Lung (tissue), 17 donors: ENCODE measurements at places on chromosomes 2 and 18. TPM values are rescaled to one million over a fixed set of nuclear protein-coding genes. Genes with fewer than 3 reads are reported as not detected.
A peak's percentile ranks its signal among the peaks of the same experiment; 100 is the strongest.

- no peak for DNase-seq
Observed at GRCh38 chr2:219452361-219453317, 18.0 kb downstream of the SPEG start.

- no peak for DNase-seq
Observed at GRCh38 chr2:27461118-27461517, 18.9 kb downstream of the KRTCAP3 start.

DNA sequence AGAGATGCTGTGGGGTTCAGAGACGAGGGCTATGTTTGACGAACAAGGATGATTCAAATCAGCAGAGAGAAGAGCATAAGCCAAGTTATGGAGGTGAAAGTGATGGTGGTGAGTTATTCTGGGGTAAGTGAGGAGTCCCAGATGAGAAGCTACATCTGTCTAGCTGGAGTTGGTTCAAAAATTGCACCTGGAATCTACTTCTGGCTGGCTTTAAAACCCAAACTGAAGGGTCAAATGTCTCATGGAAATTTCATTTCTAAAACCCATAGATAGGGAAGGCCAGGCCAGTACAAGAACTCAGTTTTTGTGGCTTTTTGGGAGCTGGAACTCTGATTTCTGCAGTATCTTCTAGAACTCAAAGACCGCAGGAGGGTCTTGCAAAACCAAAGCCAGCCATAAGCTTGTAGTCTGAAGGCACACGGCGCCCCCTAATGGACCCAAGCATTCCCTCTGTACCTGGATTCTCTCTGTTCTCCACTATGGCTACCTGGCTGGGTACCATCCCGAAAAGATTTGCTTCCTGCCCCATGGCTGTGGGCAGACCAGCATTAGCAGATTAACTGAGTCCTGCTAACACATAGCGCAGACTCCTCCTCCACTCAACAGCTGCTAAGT is 229.1 kb upstream of the SLC14A2 start:
- peak; percentile 72 for DNase-seq

DNA sequence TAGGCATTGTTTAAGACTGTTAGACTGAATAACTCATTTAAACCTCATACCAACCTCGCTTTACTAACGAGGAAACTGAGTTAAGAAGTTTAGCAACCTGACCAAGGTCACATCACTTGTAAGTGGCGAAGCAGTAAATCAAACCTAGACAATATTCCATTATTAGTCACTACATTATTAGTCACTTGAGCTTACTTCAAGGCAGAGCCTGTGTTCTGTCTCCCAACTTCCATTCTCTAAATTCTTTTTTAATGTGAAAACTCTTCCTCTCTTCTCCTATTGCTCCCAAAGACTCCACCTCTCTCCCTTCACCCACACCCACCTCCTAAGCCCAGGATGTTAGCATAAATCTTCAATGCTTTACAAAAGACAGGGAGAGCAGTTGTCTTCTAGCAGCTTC is 156.5 kb downstream of the ARL6IP6 start:
- DNase-seq = no peak

- DNase-seq = no peak
Observed at GRCh38 chr18:68679528-68679927, 35.4 kb downstream of the TMX3 start.

DNA sequence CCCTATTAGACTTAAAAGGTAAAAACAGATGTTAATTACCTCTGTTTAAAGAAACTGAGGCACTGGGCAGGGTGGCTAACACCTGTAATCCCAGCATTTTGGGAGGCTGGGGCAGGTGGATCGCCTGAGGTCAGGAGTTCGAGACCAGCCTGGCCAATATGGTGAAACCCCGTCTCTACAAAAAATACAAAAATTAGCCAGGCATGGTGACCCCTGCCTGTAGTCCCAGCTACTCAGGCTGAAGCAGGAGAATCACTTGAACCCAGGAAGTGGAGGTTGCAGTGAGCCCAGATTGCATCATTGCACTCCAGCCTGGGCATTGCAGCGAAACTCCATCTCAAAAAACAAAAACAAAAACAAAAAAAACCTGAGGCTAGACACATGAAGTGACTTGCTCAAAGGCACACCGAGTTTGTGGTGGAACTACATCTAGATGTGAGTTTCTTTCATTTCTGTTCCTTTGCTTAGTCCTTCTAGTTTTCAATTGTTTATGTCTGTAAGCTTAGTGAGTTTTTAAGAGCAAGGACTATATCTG is 40.7 kb downstream of the SLC4A1AP start:
- no peak for DNase-seq

DNA sequence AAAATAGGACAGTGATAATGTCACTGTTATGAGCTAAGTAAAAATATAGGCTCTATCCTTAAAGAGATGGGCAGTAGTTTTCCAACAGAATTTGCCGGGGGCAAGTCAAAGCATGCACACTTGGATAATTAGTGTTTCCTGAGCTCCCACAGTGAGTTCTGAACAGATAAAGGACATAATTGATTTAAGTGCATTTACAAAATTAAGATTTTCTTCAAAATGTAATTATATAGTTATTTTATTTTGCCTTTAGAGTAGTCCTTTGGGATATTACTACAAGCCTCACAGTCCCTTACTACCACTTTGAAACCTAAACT is 107.6 kb downstream of the RAPGEF4 start:
- no peak for DNase-seq

- DNase-seq = peak; percentile 38
Observed at GRCh38 chr2:78127424-78127823, 605.2 kb upstream of the LRRTM4 start.

DNA sequence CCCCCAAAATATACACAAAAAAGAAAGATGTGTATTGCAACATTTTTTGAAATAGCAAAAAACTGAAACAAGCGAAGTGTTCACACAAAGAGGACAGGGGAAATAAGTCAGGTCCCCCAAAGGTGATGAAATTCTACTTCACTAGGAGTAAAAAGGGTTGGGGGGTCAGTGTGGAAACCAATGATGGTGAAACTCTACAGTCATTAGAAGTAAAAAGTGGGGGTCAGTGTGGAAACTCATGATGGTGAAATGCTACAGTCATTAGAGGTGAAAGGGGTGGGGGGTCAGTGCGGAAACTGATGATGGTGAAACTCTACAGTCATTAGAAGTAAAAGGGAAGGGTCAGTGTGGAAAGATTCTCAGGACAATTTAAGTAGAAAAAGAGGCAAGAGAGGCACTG is 298.2 kb downstream of the EIPR1 start:
- DNase-seq = no peak

DNA sequence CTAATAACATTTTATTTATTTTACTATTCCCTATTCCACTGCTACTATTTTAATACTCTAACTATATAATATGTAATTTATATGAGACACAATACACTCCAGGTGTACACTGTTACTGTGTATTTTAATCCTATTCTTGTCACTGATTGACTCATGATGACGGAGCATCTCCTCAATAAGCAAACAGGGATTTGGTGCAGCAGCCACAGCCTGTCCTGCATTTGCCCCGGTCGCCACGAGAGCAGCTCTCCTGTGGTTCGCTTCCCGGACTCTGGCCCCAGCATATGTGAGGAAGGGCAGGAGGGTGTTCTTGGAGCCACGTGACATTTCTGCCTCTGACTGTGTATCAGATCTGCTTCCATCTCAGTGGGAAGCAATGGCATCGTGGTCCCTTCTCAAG is 74.1 kb upstream of the PXDN start:
- no peak for DNase-seq

DNA sequence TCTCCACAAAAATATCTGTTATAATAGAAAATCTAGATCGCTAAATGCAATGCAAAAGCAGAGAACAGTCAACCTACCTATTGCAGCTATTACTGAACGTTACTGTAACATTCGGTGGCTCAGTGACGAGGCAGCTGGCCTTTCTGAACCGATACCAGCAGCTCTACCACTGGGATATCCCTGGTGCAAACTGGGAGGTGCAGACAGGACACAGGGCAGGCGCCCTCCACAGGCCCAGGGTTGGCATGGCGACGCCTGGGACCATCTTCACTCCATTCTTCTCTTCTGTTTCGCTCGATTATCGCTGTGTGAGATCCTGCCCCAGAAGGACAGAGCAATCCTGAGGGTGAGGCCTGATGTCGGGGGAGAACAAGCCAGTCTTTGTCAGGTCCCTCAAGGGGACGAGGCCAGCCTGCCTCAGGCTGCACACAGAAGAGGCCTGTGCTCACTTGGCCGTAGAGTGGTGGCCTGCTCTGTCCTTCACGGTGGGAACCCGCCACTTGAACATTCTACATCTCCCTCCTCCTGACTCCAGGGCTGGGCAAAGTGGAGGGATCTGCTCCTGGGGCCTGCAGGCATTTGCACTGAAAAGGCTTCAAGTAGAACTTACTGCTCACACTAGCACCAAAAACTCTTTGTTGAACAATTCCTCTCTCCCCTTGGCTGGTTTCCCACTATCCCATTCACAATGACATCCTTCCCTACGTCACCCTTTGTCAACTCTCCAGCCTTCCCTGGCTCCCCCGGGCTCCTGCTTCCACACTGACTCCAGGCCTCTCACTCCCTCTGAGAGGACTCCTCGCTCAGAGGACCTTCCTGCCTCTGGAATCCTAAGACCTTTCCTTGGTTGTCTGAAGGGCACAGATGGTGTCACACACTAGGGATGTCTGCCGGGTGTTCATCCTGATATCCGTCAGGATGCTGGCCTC is 49.7 kb downstream of the CYRIA start:
- no peak for DNase-seq

DNA sequence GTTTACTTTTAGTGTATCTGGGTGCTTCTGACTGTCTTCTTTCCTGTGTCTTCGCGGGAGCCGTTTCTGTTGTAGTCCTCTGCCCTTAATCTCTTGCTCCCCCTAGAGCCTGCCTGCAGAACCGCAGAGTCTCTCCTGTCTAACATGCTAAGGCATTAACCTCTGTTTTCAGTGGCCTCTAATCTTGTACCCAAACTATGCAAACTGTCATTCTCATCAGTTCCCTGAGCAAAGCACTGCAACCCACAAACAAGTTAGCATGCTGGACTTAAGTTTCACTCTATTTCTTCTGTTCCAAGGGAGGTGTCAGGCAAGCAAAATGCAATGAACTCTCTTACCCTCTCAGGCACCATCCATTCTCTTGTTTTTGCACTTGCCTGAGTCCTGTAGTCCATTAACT is 138.4 kb downstream of the OTX1 start:
- DNase-seq = no peak

GRCh38 chr2:206442833-206443734 is at the start of gene ADAM23:
Gene ADAM23 (plus strand): TSS chr2:206443532. CDS start chr2:206443867, 335 bp downstream.
- peak; percentile 81 for DNase-seq

- DNase-seq = no peak
Observed at GRCh38 chr2:137192366-137193310, 427.3 kb downstream of the THSD7B start.

GRCh38 chr2:64711252-64711800 is 57.6 kb upstream of the SERTAD2 start:
- peak; percentile 36 for DNase-seq

DNA sequence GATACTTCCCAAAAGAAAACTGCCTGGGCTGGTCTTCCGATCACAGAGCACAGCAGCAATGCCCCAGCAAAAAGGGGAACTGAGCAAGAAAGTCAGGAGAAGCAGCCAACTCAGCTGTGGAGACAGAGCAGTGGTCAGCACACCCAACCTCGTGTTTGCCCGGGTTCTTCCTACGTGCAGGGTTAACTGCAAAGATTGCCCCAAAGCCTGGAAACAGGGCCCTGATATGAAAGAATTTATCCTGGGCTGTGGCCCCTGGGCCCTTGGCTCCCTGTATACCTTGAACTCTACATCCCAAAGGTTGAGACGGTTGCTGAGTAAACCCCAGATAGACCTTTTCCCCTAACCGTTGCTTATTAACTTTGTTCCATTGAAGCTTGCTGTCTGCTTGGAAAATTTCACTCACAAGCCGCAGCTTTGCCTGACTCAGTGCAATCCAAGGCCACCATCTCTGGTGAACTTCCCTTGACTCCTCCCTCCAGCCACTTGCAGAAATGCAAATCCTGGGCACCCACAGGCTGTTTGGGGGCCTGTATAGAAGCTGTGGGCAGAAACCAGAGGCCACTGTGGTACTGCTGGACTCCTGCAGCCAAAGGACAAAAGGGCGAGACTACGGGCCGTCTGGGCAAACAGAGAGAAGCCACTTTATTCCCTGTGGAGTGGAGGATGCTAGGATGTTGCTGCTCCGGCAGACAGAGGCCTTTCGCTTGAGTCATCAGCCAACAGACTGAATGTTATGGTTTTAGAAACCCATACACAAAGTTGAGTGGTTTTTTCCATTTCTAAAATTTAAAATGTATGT is 18.2 kb downstream of the NRP2 start:
- no peak for DNase-seq

GRCh38 chr2:63819765-63820717 is 21.7 kb upstream of the UGP2 start:
- DNase-seq = peak; percentile 76

DNA sequence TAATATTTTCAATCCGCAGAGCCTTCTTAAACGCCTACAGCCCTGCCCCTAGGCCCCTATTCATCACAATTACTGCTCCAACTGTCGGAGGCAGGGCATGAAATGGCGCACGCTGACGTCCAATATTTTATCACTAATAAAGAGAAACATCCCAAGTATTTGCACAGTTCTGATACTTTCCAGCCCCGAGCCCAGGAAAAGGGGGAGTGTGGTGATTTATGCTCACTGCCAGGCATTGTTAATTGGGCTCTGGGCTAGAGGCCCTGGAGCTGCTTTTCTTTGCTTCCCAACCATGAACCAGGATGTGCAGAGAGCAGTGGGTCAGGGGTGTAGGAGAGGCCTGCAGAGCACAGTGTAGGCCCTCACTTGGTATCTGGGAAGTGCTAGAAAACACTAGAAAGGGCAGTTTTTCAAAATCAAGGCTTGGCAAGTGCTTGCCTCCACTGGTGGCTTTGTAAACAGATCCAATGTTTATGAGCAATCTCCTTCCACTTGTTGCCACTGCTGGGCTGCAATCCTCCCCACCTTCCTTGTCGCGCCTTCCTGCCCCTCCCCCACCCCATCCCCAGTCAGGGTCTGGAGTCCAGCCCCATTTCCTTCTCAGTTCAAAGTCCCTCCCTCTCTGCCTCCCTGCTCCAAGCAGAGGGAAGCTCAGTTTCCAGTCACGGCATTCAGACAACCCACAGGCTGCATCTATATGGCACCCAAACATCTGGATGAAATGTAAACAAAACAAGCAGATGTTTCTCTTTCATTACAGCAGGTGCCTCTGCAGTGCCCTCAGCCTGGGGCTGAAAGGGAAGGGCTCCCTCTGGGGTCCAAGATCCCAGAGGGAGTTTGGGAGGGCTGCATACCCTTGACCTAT is 83.9 kb upstream of the PKDCC start:
- DNase-seq = peak; percentile 84

GRCh38 chr2:11647834-11648600 is 22.0 kb downstream of the NTSR2 start:
- no peak for DNase-seq

- DNase-seq = no peak
Observed at GRCh38 chr2:136703214-136703613, 62.1 kb upstream of the THSD7B start.

Gene EML6
- total RNA-seq = 5.1 TPM

Gene RNF125
- total RNA-seq = 9.2 TPM

Gene TMEM214
- 99.2 TPM for total RNA-seq

Gene CAVIN2
- 160 TPM for total RNA-seq

Gene PRKAG3
- not detected for total RNA-seq

Gene CPO
- total RNA-seq = not detected

Gene CSRNP3
- total RNA-seq = 2.5 TPM

Gene FAM161A
- 11.1 TPM for total RNA-seq

Gene IL1F10
- not detected for total RNA-seq
